Esophagus muscularis mucosa (tissue), 4 donors: ENCODE measurements at places on chromosomes 13 and 19. TPM values are rescaled to one million over a fixed set of nuclear protein-coding genes. Genes with fewer than 3 reads are reported as not detected.

GRCh38 chr19:35347171-35347929 is at the start of gene FFAR1:
Gene FFAR1, plus strand, starts transcription at chr19:35347902. Its CDS starts 3,650 bp downstream, at chr19:35351552.
- DNase-seq, result peak; percentile 89

DNA sequence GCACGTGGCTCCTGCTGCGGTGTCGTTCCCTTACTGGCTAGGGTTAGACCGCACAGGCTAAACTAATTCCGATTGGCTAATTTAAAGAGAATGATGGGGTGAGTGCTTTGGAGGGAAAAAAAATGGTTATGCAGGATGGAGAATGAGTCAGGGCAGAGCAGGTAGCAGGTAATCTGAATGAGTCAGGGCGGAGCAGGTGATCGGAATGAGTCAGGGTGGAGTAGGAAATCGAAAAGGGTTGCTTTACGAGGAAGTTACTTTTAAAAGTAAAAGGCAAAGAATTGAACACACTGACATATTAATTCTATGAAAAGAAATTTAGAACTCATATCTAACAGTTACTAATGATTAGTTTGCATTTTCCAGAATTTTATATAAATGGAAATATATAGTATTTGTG is 335.5 kb downstream of the FOXO1 start:
- DNase-seq, result peak; percentile 21

- DNase-seq, result no peak
These were observed 2783.8 kb downstream of the PCDH9 start for GRCh38 chr13:64446372-64446771.

- no peak for DNase-seq
These were observed 309 bp downstream of the LMTK3 start for GRCh38 chr19:48511321-48511731.

- DNase-seq, result no peak
These were observed 1.8 kb upstream of the CEACAM8 start for GRCh38 chr19:42596391-42597072.

- no peak for DNase-seq
These were observed 403.5 kb upstream of the GPC6 start for GRCh38 chr13:92823059-92823458.

- DNase-seq, result no peak
These were observed 9.0 kb downstream of the CAPN12 start for GRCh38 chr19:38735257-38735686.

DNA sequence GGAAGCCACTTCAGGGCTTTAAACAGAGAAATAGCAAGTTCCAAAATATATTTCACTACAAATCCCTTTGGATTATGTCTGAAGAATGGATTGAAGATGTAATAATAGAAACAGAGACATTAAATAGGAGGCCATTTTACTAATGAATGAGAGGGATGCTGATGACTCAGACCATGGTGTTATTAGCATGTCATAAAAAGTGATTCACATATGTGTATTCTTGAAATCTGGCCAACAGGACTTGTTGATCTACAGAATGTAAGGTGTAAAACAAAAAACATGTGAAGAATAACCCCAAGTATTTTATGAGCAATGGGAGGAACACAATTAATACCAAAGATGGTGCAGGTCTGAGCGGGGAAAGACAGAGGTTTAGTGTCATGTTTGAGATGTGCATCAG is 873.7 kb downstream of the SLITRK5 start:
- no peak for DNase-seq

DNA sequence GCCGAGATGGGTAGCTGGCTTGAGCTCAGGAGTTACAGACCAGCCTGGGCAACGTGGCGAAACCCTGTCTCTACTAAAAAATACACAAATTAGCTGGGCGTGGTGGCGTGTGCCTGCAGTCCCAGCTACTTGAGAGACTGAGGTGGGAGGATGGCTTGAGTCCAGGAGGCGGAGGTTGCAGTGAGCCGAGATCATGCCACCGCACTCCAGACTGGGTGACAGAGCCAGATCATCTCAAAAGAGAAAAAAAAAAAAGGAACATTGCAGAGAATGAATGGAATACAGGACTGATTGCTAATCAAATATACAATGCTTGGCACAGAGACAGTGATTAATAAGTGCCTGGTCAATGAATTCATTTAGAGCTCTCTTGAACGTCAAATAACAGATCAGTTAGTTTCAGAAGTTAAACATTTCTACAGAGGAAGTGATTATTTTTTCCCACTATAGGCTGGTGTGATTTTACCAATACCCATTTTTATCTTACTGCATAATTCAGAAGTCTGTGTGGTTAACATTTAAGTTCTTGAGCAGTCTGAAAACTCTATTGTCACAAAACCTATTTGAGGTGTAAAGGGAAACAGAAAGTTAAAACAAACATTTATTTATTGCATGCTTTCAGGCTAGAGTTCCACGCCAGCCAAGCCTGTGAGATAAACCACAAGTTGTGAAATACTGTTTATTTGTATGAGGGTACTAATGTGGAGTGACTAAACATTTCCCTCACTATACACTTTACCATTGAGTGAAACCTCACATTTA is 7.7 kb upstream of the TBC1D4 start:
- no peak for DNase-seq

GRCh38 chr13:46170268-46170667 is 11.7 kb downstream of the LCP1 start:
- no peak for DNase-seq

- no peak for DNase-seq
These were observed 1174.2 kb downstream of the DIAPH3 start for GRCh38 chr13:58989556-58989955.

DNA sequence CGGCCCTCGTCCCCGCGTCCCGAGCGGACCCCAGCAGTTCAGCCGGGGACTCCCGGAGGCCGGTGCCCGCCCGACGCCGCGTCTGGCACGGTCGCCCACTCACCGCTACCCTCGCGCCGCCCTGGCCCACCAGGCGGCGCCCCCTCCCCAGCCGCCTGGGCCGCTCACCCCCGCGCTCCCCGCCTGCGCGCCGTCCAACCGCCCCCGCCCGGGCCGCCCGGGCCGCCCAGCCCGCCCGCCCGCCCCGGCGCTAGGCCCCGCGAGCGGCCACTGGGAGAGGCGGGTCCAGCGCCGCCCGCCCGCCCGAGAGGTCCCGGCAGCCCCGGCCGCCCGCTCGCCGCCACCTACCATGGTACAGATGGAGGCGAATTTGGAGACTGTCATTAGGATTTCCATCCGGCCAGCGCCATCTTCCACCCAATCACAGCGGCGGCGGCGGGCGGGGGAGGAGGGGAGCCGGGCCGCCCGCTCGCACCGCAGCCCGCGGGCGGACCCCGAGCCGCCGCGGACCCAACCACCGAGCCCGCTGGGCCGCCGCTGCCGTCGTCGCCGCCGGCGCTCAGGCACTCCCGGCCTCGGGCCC is at the start of gene USP12:
USP12 (minus strand) TSS at position 568 of the 583 bp plus-strand sequence; CDS start at position 396, 172 bp downstream.
- no peak for DNase-seq

GRCh38 chr13:111153279-111153976 is 38.3 kb downstream of the ARHGEF7 start:
- DNase-seq, result peak; percentile 98

DNA sequence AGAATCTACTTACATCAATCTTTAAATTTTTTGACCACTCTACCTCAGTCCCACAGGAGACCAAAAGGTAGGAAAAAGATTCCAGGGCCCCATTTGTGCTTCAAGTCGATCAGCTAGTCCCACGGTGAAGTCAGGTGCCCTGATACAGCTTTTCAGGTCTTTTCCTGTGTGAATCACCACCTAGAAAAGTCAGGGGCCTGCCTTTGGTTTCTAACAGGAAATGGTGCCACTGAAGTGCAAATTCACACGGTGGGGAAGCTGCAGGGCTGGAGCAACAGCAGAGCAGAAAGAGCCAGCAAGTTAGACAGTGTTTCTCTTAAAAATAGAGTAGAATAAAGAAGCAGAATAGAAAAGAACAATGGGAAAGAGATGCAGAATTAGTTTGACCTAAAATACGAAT is 107.5 kb downstream of the KLF12 start:
- no peak for DNase-seq

- DNase-seq, result no peak
These were observed at the start of gene NAT14 for GRCh38 chr19:55484593-55485438. Gene NAT14, plus strand, starts transcription at chr19:55485188. Its CDS starts 521 bp downstream, at chr19:55485709.

DNA sequence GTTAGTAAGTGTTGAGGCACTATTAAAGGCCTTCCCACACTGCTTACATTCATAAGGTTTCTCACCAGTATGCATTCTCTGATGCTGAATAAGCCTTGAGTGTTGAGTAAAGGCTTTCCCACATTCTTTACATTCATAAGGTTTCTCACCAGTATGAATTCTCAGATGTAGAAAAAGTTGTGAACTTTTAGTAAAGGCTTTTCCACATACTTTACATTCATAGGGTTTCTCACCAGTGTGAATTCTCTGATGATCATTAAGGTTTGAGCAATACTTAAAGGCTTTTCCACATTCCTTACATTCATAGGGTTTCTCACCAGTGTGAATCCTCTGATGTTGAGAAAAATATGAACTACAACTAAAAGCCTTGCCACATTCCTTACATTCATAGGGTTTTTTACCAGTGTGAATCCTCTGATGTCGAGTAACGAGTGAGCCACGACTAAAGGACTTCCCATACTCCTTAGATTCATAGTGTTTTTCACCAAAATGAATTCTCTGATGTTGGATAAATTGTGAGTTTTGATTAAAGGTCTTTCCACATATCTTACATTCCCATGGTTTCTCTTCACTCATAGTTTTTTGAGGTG is 24.2 kb downstream of the ZNF829 start:
- DNase-seq, result no peak

- no peak for DNase-seq
These were observed 91.4 kb downstream of the COL4A1 start for GRCh38 chr13:110215606-110216005.

DNA sequence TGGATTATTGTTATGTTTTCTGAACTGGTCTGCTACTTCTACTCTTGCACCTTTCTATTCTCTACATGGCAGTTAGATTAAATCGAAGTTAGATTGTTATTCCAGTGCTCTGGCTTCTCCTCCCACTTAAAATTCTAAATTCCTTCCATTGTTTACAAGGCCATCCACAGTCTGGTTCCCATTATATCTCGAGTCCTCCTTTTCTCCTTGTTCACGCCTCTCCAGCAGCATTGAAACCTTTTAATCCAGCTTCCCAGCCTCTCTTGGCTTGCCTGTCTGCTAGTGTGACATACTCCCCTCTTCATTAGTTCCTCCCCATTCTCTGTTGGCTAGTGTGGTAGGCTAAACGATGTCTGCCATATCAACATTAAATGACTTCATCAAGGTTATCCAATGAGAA is 54.5 kb downstream of the DNAJC15 start:
- DNase-seq, result no peak

GRCh38 chr13:75025956-75026355 is 456.0 kb downstream of the TBC1D4 start:
- DNase-seq, result no peak

DNA sequence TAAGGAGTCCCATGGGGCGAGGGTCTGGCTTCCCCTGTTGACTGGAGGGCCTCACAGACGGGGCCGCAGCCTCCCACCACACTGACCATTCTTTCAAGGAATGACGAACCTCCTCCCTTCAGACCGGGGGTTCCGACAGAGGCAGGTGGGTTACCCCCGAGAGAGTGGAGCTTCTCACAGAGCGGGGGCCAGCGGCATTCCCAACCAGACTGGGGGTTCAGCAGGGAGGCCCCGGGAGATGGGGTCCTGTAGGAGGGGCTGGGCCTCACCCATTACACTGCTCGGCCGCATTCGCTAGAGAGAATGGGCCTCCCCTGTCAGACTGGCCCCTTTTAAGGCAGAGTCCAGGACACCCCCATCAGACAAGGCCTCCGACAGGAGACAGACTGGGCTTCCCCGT is 15.6 kb upstream of the C2CD4C start:
- no peak for DNase-seq

DNA sequence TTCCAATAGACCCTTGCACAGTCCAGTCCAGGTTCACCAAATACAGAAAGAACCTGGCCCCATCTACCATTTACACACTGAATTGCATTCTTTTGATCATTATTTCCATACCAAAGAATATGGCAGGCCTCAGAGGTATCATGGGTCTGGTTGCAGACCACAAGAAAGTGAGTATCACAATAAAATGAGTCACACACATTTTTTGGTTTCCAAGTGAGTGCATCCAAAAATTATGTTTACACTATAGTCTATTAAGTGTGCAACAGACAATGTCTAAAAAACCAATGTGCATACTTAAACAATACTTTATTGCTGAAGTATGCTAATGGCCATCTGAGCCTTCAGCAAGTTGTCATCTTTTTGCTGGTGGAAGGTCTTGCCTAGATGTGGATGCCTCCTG is 105.3 kb downstream of the SPACA7 start:
- DNase-seq, result no peak

GRCh38 chr13:45143346-45143751 is 23.0 kb downstream of the GTF2F2 start:
- no peak for DNase-seq

DNA sequence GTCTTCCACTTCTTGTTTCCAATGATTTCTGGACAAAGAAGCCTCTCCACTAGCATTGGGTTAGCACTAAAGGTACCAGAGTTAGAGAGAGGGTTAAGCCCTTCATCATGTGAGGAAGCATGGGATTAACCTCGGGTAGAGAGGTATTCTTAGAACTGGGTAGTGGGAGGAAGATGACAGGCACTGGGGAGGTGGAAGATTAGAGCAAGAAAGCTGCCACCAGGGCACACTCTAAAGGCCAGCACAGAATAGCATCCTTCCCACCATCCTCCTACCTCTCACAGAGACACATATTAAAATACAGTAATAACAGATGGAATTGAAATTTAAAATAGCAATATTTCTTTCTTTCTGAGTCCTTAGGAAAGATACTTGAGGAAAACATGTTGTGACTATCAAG is 84.5 kb upstream of the PCDH20 start:
- no peak for DNase-seq

DNA sequence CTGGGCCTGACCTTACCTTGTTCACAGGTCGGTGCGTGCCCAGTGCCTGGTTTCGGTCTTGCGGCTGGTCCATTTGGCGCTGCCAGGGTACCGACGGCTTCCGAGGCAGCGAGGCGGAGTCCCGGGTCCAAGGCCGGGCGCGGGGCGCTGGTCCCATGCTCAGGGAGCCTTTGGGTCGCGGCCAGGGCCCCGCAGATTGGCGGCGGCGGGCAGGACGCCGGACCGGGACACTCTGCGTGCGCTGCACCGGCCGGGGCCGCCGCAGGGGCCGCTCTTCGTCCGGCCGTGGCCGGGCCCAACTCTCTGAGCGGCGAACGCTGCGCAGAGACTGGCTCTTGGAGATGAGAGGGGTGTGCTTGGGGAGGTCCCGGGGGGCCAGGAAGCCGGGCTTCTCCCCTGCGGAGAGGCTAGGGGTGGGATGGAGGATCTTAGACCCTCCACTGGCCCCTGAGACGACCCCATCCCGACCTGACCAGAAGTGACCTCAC is 3.4 kb upstream of the WIZ start:
- no peak for DNase-seq

GRCh38 chr13:42658019-42658418 is 84.1 kb downstream of the TNFSF11 start:
- no peak for DNase-seq

The PGLYRP1 gene
- not detected for total RNA-seq

The ZNF701 gene
- total RNA-seq, result 13.3 TPM

The SMIM44 gene
- not detected for total RNA-seq

The GNA15 gene
- 4.3 TPM for total RNA-seq

The CCDC70 gene
- total RNA-seq, result not detected

The CACNG6 gene
- not detected for total RNA-seq

The WDR62 gene
- 0.52 TPM for total RNA-seq

The CGB8 gene
- total RNA-seq, result not detected

The CEACAM3 gene
- total RNA-seq, result 0.26 TPM

The KLC3 gene
- not detected for total RNA-seq

The WASF3 gene
- 18.2 TPM for total RNA-seq

The MRI1 gene
- 28.2 TPM for total RNA-seq

The LILRA1 gene
- 0.42 TPM for total RNA-seq
